ENCODE measurements at places on chromosomes 5 and 9. TPM values are rescaled to one million over a fixed set of nuclear protein-coding genes. Genes with fewer than 3 reads are reported as not detected.

The CDH10 gene
- polyA plus RNA-seq, result 0.02 TPM

The PCDHGB2 gene
- polyA plus RNA-seq, result 0.21 TPM

The DMRT2 gene
- polyA plus RNA-seq, result 35.2 TPM

The TRIM14 gene
- polyA plus RNA-seq, result 16.4 TPM

DNA sequence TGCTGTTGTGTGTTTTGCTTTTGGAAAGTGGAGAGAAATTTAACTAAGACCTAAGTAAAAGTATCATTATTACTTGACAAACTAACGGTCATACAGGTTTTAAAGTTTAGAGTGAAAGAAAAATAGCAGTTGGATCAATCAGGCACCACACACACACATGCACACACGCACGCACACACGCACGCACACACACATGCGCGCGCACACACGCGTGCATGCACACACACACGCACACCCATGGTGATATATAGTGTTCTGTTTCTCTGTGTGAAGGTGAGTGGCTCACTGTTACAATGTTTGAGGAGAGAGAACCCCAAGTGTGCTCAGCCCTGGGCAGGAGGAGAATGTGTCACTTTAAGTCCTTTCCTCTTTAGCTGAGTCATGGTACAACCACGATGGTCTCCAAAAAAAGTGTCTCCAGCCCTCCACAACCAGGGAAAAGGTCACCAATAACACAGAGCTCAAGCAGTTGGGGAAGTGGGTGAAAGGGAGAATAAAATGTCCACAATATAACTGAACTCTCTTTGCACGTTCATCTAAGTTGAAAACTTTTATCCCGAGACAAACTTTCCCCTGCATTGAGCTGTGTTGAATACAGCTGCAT, 3.2 kb downstream of the ZNF366 start:
- no peak for DNase-seq

The WDR38 gene
- polyA plus RNA-seq, result 0.30 TPM

GRCh38 chr5:32538031-32538547, 47.3 kb upstream of the SUB1 start:
- DNase-seq, result no peak

The GRIA1 gene
- polyA plus RNA-seq, result 0.18 TPM
